ENCODE measurements at places on chromosomes 11 and 22.
A peak's percentile ranks its signal among the peaks of the same experiment; 100 is the strongest.

- DNase-seq: peak; percentile 28
Measured at GRCh38 chr22:31272522-31273446, 19.5 kb downstream of the PIK3IP1 start.

GRCh38 chr11:15361316-15361715 lies 246.6 kb downstream of the INSC start:
- DNase-seq: no peak

GRCh38 chr11:71311928-71312510 lies 59.6 kb upstream of the SHANK2 start:
- DNase-seq: no peak

GRCh38 chr11:13205486-13205885 lies 72.1 kb upstream of the BMAL1 start:
- no peak for DNase-seq

DNA sequence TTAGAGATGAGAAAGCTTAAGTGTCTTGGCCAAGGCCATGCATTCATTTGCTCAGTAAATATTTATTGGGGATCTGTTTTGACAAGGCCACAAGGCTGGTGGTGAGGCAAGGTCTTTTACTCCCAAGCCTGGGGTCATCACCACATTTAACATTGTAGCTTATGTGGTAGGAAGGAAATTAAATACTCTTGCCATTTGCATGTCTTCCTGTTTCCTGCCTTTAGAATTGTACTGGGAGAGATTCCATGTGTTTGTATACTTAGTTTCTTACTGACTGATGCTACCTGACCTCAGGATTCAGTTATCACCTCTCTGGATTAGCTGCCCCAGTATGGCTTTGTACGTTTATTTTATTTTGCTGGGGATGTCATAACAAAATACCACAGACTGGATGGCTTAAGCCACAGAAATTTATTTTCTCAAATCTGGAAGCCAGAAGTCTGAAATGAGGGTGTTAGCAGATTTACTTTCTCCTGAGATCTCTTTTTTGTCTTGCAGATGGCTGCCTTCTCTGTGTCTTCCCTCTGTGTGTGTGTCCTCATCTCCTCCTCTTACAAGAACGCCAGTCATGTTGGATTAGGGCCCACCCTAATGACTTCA lies 44.8 kb downstream of the SPECC1L start:
- DNase-seq: no peak

GRCh38 chr11:122882189-122882856 lies at the start of gene JHY:
Gene JHY (plus strand): TSS chr11:122882759. CDS start chr11:122885850, 3,091 bp downstream.
- no peak for DNase-seq

DNA sequence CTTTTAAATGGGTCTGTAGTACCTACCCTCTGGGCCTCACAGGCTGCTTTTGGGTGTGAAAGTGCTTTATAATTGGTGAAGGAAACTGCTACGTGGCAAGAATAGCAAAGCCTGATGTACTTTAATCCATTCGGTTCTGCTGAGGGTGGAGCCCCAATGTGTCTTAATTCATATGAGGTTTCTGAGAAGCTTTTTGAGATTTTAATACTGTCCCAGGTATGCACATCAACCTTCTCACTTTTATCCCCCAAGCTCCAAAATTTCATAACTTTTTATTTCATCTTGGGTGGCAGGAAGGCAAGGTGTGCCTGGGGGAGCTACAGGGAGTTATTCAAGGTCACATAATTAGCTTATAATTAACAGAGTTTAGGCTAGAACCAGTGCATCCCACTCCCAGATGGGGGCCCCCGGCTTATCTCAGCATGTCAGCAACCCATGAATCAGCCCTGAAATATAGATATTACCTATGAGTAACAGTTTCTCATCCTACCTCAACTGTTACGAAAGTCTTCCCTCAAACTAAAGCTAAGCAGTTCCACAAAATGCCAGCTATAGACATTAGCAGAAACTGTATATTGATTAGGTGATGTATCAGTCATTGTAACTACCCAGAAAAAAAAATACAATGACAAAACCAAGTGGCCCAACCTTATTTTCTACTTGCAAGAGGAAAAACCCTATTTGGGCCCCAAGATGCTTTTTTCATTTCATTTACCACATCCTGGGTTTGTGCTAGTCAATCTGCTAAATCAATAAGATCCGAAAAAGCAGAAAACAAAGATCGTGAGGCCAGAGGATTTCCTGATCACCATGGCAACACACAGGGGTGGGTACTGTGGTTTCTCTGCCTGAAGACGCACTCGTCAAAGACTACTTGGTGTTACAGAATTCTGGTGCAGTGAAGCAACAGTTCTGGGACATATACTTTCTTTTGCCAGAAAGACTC lies 26.7 kb downstream of the CD44 start:
- peak; percentile 75 for DNase-seq

GRCh38 chr11:65113361-65113756 lies 1.7 kb downstream of the TM7SF2 start:
- no peak for DNase-seq

DNA sequence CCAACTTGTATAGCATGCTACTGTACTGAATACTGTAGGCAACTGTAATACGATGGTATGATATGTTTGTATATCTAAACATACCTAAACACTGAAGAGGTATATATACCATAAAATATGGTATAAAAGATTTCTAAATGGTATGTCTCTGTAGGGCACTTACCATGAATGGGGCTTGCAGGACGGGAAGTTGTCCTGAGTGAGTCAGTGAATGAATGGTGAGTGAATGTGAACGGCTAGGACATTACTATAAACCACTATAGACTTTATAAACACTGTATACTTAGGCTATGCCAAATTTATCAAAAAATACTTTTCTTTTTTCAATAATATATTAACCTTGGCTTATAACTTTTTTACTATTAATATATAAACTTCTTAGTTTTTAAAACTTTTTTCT lies 66.8 kb downstream of the ZC3H12C start:
- DNase-seq: no peak

GRCh38 chr11:74141908-74142307 lies 28.9 kb downstream of the C2CD3 start:
- no peak for DNase-seq

DNA sequence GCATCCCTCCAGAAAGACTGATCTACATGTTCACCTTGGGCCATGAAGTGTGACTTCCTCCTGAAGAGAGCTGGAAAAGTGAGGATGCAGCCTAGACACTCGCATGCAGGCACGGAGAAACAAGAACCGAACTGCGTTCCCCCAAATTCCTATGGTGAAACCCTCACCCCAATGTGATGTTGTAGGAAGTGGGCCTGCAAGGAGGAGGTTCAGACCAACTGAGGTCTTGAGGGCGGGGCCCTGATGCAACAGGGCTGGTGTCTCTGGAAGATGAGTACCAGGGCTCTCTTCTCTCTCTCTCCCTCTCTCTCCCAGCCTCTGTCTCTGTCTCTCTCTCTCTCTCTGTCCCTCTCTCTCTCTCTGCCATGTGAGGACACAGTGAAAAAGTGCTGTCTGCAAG lies 501.1 kb downstream of the BRD1 start:
- no peak for DNase-seq

GRCh38 chr11:1943576-1943975 lies 3.6 kb upstream of the MRPL23 start:
- no peak for DNase-seq

- no peak for DNase-seq
Measured at GRCh38 chr11:104390651-104391050, 226.7 kb upstream of the PDGFD start.

DNA sequence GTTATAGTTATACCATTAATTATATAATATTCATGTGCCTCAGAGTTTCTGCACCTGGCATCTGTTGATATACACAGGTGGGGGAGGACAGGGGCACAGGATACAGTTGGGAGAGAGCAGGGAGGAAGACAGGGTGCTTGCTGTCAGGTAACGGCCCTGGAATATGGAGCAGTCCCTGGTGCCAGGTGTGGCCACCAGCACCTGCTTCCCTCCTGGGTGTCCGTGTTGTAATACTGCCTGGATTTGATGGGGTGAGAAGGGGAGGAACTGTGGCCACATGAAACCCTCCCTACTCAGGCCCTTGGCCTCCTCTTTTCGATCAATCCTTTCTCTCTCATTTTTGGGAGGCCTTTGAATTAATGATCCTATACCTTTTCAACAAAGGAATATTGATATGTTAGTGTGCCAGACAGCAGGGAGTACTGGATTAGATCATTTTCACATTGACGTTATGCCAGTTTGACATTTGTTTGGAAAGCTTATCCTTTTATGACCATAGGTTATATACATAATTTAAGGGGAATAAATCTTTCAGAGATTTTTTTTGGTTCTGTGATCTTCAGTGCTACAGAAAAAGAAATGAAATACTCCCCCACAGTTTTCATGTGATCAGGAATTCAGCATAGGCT lies 88.6 kb downstream of the TEAD1 start:
- DNase-seq: no peak

GRCh38 chr22:50571264-50572175 lies 6.7 kb downstream of the CPT1B start:
- DNase-seq: no peak

DNA sequence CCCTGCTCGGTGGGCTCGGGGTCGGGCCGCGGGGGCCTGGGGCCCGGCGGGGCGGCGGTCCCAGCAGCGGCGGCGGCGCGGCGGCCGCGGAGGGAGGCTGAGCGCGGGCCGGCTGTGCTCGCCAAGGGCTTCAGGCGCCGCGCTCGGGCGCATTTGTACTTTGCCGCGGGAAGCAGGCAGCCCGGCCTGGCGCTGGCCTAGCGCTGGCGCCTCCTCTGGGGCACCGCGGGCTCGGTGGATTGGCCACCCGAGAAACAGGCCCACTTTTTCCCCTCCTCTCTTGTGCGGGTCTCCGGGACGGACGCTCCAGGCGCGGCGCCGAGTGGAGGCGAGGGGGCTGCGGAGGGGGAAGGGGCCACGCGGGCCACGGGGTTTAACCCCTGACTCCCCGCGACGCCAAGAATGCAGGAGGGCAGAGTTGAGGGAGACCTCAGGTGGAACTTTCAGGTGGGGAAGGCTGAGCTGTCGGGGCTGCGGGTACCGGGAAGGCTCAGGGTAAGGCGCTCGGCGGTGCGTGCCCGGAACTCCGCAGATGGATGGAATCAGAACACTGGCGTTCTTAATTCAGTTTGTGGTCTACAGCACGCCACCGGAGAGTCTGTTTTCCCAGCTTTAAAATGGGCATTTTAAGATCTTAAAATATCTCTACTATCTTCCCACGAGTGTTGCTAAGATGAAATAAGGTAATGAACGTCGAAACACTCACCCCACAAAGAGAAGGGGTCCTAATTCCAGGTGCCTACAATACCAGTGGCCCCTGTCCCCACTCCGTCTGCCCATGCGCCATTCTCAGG lies at the start of gene CHRDL2:
Gene CHRDL2, minus strand, starts transcription at position 126 of the 794 bp plus-strand sequence. CDS start 538 bp downstream, outside the sequence.
- DNase-seq: no peak

DNA sequence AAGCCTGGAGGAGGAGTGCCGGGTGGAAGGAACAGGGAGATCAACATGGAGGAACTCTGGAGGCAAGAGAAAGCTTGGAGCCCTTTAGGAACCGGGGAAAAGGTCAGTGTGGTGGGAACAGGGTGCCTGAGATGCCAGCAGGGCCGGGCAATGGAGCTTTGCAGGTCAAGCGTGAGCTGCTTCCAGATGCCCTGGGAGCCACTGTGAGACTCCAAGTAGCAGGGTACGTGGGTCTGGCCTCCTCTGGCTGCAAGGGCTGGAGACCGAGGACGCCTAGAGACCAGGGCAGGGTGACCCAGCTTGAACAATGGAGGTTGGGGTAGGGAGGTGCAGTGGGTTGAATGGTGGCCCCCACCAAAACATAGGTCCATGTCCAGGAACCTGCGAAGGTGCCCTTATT lies 15.6 kb upstream of the EMID1 start:
- no peak for DNase-seq

- no peak for DNase-seq
Measured at GRCh38 chr11:63375434-63375833, 5.8 kb downstream of the SLC22A9 start.

DNA sequence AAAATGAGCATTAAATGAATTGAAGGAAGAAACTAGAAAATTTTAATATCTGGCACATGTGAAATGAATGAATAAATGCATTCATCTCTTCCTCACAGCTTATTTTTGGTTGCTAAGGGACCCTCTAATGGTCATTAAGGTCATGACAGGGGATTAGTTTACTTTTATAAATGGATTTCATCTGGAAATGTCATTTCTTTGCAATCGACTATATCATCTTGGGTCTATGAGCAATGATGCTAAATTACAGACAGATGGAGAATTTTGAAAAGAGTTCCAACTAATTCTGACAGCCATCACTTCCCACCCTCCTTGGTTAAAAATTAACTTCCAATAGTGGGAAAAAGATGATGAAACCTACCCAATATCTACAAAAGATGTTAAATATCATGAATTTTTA lies 98.0 kb downstream of the KIF18A start:
- DNase-seq: no peak

DNA sequence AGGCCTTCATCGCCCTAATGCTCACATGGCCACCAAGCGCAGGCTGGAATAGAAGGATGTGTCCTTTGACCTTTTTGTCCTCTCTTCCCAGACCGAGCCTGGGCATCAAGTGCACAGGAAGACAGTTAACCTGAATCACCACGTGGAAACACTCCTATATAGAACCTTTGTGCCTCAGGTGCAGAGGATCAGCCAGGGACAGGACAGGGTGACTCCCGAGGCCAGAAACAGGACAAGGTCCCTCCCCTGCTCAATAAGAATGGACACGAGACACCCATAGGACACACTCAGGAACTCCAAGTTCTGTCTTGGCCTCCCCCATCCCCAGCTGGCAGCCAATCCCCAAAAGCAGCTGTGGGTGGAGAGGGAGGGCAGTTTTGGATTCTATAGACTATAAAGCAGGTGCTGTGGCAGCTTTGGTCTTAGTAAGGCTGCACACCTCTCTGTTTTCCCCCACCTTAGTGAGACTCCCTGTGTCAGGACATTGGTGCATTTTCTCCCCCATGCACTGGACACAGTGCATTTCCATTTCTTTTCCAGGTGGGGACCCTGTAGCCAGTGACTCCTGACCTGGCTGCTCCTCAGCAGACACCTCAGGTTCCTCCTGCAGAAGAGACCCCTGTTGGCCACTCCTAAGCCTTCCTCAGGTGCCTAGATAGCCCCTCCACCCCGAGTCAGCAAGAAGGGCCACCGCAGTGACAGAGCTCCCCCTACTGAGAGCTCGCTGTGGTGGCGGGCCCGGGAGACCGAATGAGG lies 43.6 kb upstream of the POU2AF1 start:
- DNase-seq: no peak

GRCh38 chr11:119520966-119521365 lies 98.0 kb upstream of the THY1 start:
- no peak for DNase-seq

- DNase-seq: peak; percentile 82
Measured at GRCh38 chr11:31325160-31325559, 44.4 kb downstream of the DCDC1 start.

DNA sequence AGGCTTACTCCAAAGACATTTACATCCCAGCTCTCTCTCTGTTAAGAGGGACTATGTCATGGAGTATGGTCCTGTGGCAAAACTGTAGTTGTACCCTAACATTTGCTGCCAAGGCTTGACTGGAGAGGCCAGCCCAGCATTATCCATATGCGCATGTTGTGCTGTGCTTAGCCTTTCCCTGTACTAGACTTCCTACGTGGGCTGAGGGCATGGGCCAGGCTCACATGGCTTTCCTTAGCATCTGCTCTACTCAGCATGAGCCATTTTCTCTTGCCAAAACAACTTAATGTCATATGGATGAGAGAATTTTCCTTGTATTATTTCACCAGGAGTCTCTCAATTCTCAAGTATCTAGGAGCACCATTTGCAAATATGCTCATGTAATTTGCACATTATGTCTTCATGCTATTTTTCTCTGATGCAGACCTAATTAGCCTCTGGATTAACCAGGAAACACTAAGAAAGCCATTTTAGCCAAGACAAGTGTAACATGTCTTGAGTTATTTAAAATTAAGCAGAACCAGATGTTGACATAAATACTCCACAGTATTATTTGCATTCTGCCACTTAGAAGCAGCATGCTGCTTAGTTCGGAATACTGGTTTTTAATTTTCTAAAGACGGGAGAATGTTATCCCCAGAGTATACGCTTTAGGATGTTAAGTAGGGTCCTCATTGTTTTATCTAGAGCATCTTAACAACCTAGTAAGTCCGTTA lies 71.7 kb upstream of the FAR1 start:
- no peak for DNase-seq

Data from HS-5 (cell line).